ENCODE measurements at places on chromosomes 16 and 17.
A peak's percentile ranks its signal among the peaks of the same experiment; 100 is the strongest.

DNA sequence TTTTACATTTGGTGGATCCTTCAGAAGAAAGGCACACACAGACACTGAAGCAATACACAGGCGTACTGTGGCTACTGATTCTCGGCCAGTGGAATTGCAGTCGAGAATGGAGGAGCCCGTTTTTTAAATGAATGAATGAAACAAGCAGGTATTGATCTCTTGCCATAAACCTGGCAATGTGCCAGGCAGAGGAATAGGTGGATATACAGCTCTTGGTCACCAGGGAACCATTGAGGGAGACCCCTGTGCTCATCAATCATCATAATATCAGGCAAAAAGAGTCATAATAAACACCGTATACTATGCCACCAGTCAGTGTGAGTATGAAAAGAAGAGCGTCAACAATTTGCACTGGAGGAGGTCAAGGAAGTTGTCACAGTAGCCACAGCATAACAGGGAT is 140.3 kb upstream of the FOXF1 start:
- DNase-seq = no peak

DNA sequence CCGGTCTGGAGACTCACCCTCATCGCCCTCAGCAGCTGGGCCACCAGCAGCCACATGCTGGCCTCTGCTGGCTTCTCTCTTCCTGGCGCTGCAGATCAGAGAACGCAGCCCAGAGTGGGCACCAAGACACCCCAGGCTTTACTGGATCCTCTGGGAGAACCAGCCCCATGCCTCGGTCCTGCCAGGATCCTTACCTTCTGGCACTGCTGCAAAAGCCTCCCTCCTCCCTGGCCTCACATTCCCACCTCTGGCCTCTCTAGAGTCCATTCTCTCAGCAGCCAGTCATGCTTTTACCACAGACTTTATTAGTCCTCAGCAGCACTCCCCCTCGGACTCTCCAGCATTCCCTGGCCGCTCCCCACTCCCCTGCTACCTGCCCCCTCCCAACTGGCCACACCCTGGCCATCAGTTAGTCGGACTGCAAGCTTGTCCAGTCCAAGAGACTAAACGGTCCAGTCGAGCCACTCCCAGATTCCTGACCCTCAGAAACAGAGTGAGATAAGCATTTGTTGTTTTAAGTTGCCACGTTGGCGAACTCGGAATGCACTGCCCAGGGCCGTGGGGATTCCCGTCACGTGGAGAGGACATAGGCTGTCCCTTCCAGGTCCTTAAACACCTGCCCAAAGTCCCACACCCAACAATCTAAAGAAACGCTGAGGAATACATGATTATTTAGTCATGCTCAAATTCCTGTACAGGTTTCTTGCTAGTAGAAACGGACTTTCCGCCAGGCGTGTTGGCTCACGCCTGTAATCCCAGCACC is 5.9 kb upstream of the SPG7 start:
- DNase-seq = no peak

DNA sequence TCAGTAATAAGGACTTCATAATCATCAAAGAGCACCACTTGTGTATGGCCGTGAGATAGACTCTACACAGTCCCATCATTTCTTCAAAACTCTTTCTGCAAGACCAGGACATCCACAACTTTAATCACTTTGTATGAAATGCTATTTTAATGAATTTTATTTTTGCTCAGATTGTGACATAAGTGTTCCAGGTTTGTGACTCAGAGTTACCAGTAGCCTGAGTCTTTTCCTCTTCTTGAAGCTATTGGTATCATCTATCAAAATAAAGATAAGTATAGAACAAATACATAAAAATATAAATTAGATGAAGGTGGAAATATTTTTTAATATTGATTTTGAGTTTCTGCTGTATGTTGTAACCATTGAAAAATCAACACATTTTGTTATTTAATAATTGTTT is 16.6 kb upstream of the VWA3A start:
- no peak for DNase-seq

DNA sequence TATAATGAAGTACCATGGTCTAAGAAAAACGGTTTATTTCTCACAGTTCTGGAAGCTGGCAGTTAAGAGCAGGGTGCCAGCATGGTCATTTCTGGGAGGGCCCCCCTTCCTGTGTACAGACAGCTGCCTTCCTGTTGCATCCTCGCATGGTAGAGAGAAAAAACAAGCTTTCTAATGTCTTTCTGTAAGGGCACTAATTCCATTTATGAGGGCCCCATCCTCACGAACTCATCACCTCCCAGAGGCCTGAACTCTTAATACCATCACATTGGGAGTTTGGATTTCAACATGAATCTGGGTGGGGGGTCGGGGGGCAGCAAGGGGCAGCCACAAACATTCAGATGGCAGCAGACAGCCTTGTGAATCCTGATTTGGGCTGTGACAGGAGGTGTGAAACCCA is 149.7 kb downstream of the CCDC182 start:
- no peak for DNase-seq

- DNase-seq = no peak
These were observed 17.7 kb upstream of the MNT start for GRCh38 chr17:2418572-2418971.

GRCh38 chr17:29885031-29885640 is 44.9 kb downstream of the SSH2 start:
- DNase-seq = no peak

- DNase-seq = peak; percentile 51
These were observed 40.1 kb downstream of the LITAF start for GRCh38 chr16:11546608-11547061.

GRCh38 chr17:13940858-13941665 is 128.2 kb upstream of the COX10 start:
- no peak for DNase-seq

DNA sequence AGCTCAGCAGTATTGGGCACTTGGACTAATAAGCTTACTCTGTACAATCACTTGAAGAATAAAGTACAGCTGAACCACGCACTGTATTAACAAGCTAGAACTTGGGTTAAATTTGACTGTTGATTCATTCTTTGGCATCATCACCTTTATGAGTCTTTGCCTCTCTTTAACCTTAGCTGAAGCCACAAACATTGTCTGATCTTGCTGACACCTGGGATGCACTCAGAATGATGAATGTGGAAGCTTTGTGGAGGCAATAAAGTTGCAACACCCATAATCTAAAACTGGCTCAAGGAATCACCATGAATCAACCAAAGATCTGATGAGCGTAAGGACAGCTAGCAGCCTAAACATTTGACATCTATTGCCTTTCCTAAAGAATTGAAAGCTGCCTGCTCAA is 590.6 kb upstream of the SOX9 start:
- DNase-seq = no peak

DNA sequence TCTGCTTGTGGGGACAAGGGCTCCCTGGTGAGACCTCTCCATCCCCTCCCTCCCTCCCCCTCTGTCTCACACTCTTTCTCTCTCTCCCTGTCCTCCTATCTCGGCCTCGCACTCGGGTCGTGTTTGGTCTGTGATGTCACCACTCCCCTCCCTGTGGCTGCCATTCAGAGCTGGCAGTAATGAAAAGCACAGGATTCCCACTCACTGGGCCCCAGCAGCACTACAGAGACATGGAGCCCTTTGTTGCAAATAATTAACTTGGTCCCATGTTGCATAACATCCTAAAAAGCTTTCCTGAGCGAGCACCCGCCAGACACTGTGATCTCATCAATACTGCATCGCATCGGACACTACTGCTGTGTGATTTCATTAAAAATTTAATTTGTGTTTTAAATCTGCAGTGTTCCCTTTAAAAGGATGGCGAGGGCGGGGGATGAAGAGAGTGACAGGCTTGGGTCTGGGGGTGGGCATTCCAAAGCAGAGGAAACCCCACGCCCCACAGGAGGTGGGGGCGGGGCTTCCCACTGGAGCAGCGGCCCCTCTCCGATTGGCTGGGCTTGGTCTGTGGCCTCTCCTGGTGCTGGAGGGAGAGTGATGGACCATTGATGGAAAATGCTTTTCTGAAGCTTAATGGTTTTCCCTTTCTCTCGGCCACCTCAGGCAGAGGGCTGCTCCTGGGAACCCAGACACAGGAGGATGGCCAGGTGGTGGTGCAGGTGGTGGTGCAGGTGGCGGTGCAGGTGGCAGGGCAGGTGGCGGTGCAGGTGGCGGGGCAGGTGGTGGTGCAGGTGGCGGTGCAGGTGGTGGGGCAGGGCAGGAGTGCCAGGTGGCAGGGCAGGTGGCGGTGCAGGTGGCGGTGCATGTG is 15.3 kb upstream of the NPTX1 start:
- DNase-seq = no peak

GRCh38 chr17:9443811-9444210 is 131.8 kb downstream of the STX8 start:
- DNase-seq = no peak

GRCh38 chr17:14135906-14136590 is 66.7 kb downstream of the COX10 start:
- no peak for DNase-seq

DNA sequence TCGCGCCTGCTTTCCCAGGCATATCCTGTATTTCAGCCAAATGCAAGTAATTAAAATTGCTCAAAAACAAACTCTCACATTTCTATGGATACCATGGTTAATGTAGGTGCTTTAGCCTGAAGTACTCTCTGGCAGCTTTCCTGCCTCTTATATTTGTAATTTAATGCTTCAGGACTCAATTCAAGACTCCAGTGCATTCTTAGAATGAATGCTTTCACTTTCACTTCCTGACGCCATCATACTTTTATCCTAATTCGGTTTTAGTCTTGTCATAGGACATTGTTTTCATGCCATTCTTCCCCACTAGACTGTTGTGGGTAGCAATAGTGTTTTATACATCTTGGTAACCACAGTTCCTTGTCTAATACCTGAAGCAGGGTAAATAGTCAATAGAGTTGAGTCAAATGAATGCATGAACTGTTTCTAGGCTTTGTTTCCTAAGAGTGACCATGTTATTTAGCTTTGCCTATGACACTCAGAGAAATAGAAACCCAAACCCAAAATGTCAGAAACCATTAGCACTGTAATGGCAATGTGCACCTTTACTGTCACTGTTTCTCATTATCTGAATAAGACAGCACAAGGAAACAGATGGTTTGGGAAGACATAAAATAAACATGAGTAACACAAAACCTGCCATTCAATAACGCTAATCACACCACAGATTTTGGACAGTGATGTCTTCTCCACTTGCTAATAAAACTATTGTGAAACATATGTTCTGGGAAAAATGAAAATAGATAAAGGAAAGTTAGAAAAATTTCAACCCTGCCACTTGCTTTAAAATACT is 705.5 kb downstream of the CDH11 start:
- DNase-seq = peak; percentile 25

GRCh38 chr16:88782454-88783390 is 2.3 kb downstream of the PIEZO1 start:
- peak; percentile 86 for DNase-seq

DNA sequence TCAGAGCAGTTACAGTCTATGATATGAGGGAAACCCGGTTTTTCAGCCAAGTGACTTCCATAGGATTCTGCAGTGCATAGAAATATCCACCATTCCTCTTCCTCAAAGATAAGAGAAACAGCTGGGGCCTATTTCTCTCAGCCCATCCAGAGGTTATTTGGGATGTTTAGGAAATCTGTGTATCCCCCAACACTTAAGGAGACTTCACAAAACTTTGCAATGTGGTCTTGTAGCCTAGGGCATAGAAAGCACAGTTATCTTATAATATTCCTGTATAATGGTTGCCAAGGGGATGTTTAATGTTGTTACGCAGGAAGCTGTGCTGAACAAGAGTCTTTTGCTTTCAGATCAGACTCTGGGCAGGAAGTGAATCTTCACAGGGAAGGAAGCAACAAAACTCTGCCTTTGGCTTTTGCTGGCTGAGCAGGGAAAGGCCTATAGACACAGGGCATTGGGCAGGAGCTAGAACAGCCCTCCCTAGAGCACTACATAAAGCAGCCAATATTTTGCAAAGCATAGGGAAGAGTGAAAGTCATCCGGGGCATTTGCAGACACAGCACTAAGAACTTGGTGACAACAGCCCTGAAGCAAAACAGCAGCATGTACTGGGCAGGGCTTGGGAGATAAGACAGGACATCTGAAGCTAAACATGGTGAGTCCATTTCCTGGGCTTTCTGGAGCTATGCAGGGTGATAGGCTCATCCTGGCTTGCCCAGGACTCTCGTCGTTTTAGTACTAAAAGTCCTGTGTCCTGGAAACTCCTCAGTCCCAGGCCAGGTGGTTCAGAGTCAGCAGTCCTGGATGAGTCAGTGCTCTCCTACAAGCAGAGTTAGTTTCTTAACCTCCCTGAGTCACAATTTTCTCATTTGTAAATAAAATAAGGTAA is 18.7 kb upstream of the BEAN1 start:
- DNase-seq = peak; percentile 43

DNA sequence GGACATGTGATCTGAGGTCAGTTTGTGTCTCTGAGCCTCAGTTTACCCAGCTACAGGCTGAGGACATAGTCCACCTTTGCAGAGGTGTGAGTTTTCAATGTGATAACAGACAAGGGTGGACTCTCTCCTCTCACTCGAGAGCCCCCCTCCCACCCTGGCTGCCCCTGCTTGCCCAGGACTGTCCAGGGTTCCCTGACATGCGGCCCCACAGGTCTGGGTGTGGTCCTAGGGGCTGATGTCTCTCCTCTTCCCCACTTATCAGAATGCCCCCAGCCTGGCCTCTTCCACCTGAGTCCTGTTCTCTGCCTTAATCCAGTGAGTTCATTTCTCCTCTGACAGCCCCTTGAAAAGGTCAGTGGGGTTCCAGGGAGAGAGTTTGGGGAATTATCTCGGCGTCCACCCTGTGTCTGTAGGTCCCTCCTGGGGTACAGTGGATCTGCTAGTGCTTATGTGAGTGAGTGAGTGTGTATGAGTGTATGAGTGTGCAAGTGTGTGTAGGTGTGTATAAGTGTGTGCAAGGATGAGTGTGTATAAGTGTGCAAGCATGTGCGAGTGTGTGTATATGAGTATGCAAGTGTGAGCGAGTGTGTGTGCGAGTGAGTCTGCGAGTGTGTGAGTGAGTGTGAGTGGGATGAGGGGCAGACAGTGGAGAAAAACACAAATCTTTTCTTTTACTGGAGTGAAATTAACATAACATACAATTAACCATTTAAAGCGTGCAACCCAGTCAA is 175.0 kb downstream of the IRF8 start:
- no peak for DNase-seq

Measured in AG20443 (cell line).